ENCODE measurements at places on chromosomes 11 and 22.
A peak's percentile ranks its signal among the peaks of the same experiment; 100 is the strongest.

- no peak for DNase-seq
These were observed 1784.7 kb downstream of the LRRC4C start for GRCh38 chr11:39674761-39675160.

DNA sequence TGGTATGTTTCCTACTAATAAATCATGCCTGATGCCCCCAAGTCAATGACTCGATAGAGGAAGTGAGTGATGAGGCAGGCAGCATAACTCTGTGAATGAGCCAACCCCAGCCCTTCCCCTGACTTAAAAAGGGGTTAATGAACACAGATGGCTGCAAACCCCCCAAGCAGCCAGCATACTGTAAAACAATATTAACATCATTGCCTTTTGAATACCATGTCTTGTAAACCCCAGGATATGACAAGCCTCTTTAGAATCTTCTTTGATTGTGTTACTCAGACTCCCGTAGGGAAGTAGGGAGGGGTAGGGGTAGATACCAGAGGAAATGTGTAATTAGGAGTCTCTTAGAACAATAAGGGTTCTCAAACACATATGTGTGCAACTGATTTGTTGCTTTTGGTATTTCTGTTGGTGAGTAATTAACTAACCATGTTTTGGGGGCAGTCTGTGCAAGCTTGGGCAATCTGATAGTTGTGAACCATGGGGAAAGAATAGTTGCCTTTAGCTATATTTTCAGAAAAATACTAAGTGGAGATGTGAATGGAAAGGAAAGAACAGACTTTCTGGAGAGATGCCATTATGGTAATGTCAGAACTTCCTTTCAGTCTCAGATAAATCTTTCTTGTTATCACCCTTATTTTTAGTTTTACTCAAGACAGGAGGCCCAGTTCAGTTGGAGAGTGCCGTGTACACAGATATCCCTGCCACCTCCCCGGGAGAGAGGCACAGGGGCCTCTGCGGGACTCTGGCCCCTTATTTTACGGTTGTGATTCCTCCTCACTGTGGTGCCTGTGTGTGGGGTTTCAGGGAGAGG lies 701.8 kb downstream of the NTM start:
- DNase-seq: no peak

DNA sequence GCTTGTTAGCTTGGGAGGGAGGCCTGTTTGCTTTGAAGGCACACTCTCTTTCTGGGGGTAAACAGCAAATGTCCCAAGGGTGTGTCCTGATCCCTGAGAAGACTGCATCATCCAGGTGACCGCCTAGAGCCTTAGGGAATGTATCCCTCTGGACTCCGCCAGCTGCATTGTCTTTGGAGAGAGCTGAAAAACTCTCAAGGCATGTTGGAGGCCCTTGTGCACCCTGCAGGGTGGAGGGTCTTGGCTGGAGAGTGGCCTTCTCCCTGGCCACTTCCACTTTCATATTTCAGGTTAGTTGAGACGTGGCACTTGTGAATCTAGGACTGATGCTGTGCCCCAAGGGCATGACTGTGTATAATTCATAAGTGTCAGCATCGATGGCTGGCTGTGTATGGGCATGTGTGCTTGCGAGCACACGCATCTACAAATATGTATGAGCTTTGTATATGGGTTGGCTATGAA lies 70.6 kb downstream of the ZBTB16 start:
- DNase-seq: no peak

- DNase-seq: no peak
These were observed 26.0 kb downstream of the CLMP start for GRCh38 chr11:123168955-123169484.

- no peak for DNase-seq
These were observed 178.6 kb upstream of the CNTN5 start for GRCh38 chr11:98842187-98842586.

DNA sequence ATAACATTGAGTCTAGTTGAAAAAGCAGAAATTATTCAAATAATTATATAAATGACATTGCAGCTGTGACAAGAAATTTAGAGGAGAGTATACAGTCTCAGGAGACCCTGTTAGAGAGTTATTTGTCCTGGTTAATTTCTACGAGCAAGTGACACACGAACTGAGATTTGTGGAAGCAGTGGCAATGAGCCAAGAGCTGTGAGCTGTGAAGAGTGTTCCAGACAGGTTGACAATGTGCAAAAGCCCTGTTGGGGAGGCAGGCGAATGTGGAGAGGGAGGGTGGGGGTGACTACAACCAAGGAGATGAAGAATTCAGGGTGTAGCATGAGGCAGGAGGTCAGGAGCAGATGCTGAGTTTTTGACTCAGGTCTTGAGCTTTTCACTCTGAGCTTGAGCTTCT lies 620.2 kb upstream of the TENM4 start:
- DNase-seq: no peak

DNA sequence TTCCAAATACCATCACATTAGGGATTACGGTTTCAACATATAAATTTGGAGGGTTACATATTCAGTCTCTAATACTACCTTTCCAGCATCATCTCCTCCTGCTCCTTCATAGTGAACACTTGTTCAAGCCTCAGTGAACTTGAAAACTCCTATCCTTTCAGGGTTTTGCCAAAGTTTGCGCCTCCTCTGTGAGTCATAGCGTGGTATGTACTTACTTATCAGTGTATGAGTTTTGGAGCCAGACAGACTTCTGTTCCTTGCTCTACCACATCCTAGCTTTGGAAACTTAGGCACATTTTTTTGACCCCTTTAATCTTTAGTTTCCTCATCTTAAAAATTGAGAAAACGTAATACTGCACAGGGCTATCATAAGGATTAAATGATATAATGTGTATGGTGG lies 160.1 kb upstream of the ZC3H12C start:
- no peak for DNase-seq

GRCh38 chr22:44680481-44680894 lies 21.5 kb upstream of the PRR5 start:
- no peak for DNase-seq

DNA sequence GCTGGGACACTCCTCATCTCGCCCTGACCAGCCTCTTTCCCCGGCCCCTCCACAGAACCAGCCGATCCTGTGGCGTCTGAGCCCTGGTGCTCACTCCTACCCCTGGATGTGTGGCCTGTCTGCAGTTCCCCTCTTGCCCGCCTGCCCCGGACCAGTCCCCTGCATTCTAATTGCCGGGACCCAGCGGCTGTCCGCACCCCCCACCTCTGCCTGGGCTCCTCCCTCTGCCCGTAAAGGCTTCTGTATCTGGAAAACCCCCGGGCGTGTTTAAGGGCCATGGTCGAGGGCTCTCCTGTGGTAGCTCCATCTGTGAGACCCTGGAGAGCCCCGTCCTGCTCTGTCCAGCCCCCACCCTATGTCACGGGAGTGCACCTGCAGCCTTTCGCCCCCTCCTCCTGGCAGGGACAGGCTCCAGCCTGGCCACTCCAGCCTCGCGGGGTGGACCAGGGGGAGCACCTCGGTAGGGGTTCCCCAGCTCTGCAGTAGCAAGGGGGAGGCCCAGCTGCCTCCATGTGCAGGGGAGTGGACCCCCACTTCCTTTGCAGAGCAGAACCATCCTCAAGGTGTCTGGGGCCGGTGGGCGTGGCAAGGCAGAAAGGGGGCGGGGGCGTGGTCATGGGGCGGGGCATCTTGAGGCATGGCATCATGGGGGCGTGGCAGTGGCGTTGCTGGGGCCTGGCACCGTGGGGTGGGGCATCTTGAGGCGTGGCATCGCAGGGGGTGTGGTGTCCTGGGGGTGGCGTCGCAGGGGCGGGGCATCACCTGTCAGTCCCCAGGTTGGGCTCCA lies 430.4 kb downstream of the TBC1D22A start:
- DNase-seq: peak; percentile 47

GRCh38 chr22:47236718-47237117 lies 474.3 kb downstream of the TBC1D22A start:
- no peak for DNase-seq

- no peak for DNase-seq
These were observed 39.4 kb downstream of the ST14 start for GRCh38 chr11:130198964-130199363.

Measured in activated CD8-positive, alpha-beta memory T cell treated with anti-CD3 and anti-CD28 coated beads for 24 hours (primary cell).